ENCODE measurements at places on chromosomes 6 and 20.

DNA sequence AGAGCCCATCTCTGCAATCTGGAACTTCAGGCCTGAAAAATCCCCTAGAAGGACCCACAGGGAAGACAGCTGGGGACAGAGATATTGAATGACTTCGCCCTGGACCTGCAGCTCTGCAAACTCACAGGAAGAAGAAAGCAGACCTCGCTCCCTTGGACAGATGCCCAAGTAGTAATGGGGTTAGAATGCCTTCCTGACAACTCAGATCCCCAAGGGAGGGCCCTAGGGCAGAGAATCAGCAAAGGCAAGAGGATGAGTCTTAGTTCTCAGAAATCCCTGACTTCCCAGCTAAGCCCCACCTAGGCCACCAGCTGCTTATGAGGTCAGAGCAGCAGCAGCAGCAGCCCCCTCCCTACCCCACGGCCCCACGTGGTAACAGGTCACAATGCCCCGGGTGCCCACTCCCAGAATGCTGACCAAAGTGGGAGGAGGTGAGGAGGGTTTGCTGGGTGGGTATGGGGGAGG lies at the start of gene C20orf141:
Gene C20orf141 (plus strand): TSS at position 401 of the 465 bp plus-strand sequence. CDS start 198 bp downstream, outside the sequence.
- peak; percentile 86 for DNase-seq

DNA sequence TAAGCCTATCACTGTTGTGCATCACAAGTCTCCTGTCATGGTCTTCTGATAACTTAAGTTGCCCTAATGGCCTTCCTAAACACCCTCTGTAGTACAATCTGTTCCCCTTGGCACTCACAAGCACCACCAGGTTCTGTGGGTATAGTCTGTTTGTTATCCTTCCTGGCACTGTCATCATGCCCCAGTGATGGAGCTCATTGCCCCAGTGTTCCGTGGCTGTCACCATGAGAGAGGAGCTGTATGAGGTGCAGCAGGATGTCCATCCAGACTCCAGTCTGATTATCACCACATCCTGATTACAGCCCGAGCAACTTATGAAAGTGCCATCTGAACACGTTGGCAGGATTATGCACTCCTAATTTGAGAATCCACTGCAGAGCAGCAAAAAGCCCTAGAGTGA lies 380.1 kb downstream of the FRK start:
- DNase-seq: no peak

GRCh38 chr20:43545837-43546578 lies 12.8 kb upstream of the SGK2 start:
- DNase-seq: no peak

DNA sequence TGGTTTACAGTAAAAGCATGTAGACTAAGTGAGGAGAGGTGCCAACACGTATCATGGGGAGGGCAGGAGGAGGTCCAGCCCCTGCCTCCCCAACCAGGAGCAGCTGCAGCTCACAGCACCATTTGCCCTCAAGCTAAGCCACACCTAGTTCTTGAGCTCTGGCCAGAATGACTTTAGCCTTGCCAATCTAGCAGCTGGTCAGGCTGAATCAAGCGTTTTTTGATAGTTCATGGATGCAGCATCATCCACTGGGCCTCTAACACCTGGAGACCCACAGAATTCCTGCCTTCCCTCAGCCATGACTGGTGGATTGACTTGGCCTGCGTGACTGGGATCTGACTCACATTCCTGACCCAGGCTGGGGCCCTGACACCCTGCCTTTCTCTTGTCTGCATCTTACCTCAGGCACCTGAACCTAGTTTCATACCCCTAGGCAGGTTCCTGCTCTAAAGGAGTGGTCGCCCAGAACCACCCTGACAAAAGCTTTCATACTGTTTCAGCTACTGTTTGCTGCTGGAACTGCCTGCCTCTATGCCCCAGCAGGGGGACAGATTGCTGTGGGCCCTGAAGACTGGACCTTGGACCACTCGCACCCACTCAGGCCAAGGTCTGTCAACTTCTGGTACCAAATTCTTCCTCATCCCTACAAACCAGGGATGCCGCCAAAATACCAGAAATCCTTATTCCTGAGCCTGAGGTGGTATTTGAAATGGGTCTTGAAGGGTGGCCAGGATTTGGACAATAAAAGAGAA lies 122.3 kb downstream of the QRSL1 start:
- no peak for DNase-seq

DNA sequence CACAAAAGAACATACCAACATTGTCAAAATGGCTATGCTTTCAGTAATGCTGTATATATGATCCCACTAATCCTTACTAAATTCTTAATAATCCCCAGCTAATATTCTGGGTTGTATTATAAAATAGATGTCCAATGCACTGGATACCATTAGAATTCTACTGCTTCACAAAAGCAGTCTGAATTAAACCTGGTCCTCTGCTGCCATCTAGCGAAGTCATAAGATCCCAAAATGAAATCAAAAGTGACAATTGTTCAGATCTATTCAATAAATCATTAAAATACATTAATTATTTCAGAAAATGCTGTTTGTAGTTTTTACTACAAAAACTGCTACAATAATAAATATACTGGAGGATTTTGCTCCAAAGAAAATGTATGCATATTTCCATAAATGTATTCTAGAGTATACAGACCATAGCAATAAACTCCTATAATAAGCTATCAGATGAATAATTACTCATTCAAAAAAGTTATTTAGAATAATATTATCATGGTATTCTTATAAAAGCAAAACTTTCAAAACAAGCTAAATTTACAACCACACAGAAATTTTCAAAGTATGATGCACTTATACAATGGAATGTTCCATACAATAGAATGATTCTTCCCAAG lies 92.6 kb downstream of the RNGTT start:
- no peak for DNase-seq

DNA sequence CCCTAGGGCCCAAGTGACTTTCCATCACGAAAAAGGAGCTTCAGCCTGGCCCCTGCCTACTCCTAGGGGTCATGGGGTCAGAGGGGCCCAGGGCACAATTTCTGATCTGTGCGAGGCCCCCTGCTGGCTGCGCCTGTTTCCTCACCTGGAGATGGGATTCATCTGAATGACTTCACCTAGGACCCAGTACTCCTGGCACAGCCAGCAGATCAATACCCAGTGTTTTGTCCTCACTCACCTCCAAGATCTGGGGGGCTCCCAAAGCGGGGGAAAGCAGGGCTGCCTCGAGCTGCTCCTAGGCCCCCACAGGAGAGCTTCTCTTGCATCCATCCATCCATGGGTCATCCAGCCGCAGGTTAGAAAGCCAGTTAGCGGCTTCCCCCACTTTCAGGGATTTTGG lies 33.8 kb downstream of the CD40 start:
- DNase-seq: no peak

DNA sequence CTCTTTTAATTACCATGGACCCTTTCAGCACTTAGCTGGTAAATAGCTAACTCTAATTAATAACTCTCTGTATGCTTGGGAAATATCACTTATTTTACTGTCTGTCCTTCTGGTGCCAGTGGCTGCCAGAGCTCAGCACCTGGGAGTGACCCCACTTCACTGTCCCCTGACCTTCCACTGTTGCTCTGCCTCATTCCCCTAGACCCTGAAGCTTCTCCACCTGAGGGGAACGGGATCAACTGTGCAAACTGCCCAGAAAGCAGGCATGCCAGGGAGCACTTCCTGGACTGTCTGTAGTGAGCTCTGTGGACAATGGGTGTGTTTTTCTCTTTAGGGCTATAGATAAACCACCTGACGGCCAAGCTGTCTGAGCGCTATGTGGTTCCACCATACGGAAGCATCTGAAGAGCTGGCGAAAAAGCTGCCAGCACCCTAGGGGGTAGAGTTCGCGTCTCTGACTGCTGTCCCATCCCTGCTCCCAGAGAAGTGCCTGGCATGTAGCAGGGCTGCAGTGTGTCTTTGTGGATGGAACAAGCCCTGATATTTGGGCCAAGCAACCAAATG lies 106.3 kb upstream of the FOXA2 start:
- DNase-seq: no peak

- no peak for DNase-seq
Measured at GRCh38 chr6:96811136-96811535, 26.1 kb downstream of the GPR63 start.

- no peak for DNase-seq
Measured at GRCh38 chr20:63819224-63819921, 11.7 kb downstream of the ZBTB46 start.

GRCh38 chr20:64233725-64234124 lies 21.8 kb upstream of the PCMTD2 start:
- DNase-seq: no peak

DNA sequence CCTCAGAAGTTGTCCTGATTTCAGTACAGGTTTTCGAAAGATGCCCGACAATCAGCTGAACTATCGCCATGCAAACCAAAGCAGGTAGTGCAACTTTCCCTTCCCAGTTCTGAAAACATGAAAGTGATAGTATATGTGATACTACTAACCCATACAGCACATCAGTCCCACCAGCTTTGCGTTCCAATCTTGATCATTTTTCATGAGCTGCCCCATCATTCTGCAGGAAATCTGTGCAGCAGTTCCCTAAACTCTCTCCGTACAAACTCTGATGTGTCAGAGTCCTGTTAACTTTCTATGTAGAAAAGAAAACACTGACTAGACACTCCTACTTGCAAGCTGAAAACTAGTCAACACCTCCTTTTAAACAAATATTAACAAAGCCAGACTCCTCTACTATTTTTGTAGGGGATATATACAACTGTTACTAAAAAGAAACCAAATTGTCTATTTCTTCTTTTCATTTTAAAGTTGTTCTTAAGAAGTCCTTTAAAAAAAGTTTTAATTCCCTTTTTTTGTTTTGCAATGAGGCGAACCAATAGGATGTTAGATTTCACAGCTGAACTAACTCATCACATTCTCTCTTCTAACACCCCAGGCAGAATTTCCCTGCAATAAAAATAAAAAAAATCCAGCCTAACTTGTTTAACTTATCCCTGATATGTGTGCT lies 99.6 kb upstream of the DST start:
- no peak for DNase-seq

DNA sequence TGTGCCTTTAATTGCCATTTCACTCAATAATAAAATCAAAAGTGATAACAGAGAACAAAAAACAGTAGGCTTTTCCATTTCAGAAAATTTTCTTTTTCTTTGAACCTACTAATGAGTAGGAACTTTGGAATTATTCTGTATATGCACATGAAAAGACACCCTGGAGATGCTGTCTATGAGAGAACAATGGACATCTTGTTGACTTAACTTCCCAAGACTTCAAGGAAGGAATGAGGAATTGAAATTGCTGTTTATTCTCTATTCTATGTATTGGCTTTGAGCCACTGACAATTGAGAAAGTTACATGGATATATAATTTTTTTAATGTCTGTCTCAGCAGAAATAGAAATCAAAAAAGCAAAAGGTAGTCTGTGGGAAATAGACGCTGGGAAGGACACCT lies 98.6 kb upstream of the PCSK2 start:
- no peak for DNase-seq

GRCh38 chr6:169370054-169370453 lies 116.4 kb upstream of the THBS2 start:
- no peak for DNase-seq

DNA sequence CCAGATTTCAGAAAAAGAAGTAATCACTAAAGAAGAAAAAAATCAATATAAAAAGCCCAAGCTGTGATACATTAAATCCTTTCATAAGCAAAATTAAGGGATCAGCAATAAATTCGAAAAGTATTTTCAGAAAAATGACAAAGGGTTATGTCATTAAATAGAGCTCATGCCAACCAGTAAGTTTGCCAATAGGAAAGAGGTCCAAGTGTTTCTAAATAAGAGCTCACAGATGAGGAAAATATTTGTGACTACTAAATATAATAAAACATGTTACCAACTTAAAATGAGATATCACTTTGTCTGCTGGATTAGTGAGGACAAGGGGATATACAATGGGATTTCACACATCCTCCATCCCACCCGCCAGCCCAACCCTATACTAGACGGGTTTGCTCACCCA lies 140.3 kb upstream of the EYA4 start:
- no peak for DNase-seq

DNA sequence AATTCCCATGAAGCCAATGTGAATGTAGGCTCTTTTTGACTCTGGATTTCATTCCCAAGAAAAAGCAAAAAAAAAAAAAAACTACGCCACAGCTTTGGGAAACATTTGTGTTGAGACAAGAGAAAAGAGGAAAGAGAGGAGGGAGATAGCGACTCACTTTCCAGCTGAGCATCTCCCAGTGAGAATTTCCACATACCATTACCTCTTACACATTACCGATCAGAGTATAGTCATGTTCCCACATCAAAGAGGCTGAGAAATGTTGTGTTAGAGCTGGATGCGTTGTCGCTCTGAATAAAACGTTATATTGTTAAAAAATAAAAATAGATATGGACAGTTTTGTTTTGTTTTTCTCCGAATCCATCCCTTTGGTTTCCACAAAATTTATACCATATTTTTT lies 1019.3 kb upstream of the ADGRB3 start:
- no peak for DNase-seq

DNA sequence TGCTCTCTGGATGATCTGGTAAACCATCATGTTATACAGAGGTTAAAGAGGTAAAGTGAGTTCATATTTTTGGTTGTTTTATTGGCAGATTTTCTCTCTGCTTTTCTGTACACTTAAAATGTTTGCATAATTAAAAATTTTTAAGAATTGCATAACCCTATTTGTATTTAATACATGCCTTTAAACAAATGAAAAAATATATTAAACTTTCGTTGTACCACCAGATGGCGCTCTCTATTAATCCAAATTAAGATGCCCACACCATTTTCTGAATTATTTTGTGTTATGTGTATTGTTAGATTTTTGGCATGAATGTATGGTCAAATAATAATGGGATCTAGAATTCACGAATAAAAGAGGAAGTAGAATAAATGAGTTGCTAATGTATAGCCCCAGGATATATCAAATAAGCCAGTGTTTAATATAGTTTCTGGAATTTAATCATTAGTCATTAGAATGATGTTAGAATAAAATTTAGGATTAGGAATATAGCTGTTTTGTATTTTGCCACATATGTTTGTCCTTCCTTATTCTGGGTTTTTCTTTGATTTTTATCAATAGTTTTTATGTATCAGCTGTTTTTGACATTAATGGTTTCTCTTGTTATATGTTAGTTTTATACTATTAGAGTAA lies 38.9 kb downstream of the SMAP1 start:
- no peak for DNase-seq

GRCh38 chr20:62977613-62978560 lies 25.4 kb downstream of the SLC17A9 start:
- no peak for DNase-seq

DNA sequence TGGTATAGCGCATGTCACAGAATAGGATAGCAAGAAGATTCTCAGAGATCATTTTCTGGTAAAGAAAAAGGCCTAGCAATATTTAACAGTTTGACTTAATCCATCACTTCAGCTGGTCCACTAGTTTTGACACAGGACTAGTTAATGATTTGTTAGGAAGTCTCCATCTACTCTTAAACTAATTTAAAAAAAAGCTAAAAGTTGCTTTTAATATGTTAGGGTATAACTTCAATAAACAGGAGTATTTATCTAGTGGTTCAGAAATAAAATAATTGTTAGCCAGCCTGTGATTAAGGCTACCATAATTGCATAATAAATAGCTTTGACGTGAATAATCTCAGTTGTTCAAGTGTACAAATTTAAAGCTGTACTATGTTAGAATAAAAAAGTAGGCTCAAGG lies 195.6 kb downstream of the FUT9 start:
- DNase-seq: no peak

DNA sequence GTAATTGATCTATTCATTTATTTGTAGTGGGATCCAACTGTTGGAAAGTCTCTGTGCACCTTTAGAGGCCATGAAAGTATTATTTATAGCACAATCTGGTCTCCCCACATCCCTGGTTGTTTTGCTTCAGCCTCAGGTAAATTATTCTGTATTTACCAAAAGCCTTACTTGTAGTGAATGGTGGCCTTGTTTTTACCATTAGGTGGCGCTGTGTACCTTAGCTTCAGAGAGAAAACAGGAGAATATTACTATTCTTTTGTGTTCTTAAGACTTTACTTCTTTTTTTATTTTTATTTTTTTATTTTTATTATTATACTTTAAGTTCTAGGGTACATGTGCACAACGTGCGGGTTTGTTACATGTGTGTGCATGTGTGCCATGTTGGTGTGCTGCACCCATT lies 23.7 kb downstream of the PEX7 start:
- no peak for DNase-seq
